ENCODE measurements at places on chromosomes 5 and 9. TPM values are rescaled to one million over a fixed set of nuclear protein-coding genes. Genes with fewer than 3 reads are reported as not detected.

The LCN1 gene
- not detected for total RNA-seq

The CDH18 gene
- total RNA-seq: not detected

The CD14 gene
- total RNA-seq: 3.4 TPM

The DMRTA1 gene
- 0.58 TPM for total RNA-seq

The HNRNPH1 gene
- total RNA-seq: 491 TPM

The IL7R gene
- 0.46 TPM for total RNA-seq

The NCS1 gene
- 48.3 TPM for total RNA-seq

The GCNT1 gene
- 2.6 TPM for total RNA-seq

The SHOC1 gene
- total RNA-seq: not detected

The CYLC2 gene
- total RNA-seq: not detected

The CMBL gene
- 21.9 TPM for total RNA-seq

The BAAT gene
- total RNA-seq: 0.23 TPM

The SNCAIP gene
- total RNA-seq: not detected

The ZDHHC12 gene
- total RNA-seq: 90.8 TPM

The PCDHA9 gene
- not detected for total RNA-seq

The MACIR gene
- total RNA-seq: 19.7 TPM

The FAM169A gene
- 6.0 TPM for total RNA-seq

The SLC34A1 gene
- total RNA-seq: not detected

The DBH gene
- total RNA-seq: not detected

The SPATA31D1 gene
- total RNA-seq: not detected

The FOXD4 gene
- 0.33 TPM for total RNA-seq

The CAMK2A gene
- 1.0 TPM for total RNA-seq

The SPATA24 gene
- 5.6 TPM for total RNA-seq

The FBLL1 gene
- total RNA-seq: 0.08 TPM

The CA9 gene
- 4.2 TPM for total RNA-seq

The GABRA1 gene
- not detected for total RNA-seq
